ENCODE measurements at places on chromosomes 2 and 18. TPM values are rescaled to one million over a fixed set of nuclear protein-coding genes. Genes with fewer than 3 reads are reported as not detected.
A peak's percentile ranks its signal among the peaks of the same experiment; 100 is the strongest.

DNA sequence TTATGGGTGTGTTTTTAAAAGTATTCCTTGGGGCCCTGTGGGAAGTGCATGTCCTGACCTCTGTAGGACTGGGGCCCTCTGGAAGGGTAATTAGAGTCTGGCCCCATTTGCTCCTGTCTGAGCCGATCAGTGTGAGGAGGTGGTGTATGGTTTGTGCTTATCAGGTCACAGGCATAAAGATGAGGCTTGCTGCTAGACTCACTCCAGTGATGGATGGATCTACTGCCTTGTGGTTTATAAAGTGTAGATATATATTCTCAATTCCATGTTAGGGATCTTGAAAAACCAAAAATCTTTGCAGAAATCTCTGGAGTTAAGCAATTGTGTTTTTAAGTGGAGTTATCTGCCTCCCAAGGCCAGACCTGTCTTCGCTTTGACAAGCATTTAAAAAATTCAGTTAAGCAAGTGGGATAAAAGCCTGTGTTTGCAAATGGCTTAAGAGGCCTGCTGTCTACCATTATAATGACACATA lies 182.4 kb downstream of the PTPRM start:
- no peak for DNase-seq

- DNase-seq, result no peak
Measured at GRCh38 chr18:48885924-48886400, 64.8 kb downstream of the SMAD7 start.

Gene ZDBF2
- 12.4 TPM for total RNA-seq

GRCh38 chr2:237068005-237068576 lies 17.6 kb upstream of the COPS8 start:
- no peak for DNase-seq

Gene REL
- total RNA-seq, result 22.3 TPM

DNA sequence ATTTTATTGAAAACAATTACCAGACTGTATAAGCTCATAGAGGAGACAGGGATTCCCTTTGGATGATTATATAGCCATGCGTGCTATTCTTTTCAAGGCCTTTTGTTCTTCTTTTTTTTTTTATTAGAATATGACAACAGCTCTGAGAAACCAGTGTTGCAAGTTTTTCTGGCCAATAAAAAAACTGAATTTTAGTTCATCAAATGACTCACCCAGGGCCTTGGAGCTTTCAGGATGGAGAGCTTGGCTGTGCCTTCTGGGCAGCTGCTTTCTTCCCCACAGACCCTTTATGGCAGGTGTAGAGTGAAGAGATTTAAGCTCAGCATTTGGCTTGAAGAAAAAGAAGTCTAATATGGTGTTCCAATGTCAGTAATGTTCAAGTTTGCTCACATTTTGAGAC lies 497.9 kb upstream of the FANCL start:
- no peak for DNase-seq

Gene NAT8
- total RNA-seq, result not detected

Gene UGT1A3
- total RNA-seq, result not detected

DNA sequence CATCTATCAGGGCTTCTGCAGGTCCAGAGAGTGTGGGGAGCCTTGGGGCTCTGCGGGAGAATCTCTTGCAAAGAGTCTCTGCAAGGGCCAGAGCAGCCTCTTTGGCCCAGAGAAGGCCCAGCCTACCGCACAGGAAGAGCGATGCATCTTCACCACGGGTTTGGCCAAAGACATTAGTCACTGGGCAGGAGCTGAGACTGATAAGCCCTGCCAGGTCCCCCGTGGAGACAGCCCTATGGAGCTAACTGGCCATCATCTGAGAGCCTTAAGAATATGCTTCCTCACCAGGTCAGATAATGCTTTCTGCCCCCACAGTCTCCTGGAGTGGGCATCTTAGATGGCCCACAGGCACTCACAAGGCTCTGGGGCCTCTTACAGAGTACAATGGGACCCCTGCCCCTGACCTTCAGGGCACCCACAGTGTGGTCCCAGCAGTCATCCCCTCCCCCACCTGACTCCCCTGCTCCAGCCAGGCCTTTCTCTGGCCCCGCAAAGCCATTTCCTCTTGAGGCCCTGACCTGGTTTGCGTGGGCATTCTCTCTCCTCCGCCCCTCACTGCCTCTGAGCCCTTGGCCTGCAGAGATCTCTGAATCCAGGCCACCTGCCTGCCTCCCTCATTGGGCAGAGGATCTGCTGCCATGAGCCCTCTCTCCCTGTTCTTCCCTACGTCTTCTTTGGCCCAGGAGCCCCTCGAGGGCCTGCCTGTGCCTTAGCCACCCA lies 31.9 kb upstream of the MAPRE3 start:
- DNase-seq, result no peak

Gene ADCYAP1
- total RNA-seq, result not detected

- DNase-seq, result peak; percentile 39
Measured at GRCh38 chr2:85754313-85755095, 713 bp downstream of the ATOH8 start.

DNA sequence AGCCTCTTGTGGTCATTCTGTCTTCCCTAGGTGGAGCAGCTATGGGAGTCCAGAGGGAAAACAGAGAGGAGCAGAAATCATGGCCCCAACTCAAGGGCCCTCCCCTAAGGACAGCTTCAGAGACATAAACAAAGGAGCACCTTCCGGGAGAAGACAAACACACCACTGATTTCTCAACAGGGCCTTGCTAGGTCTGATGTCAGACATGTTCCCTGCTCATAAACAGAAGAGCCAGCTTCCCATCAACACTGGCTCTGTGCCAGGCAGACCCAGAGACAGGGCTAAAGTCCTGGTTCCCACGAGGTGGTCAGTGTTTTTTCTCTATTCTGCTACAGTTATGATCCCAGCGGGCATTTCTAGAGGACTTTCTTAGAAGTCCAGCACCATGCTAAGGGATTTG lies 19.3 kb downstream of the CXCR2 start:
- DNase-seq, result no peak

Gene WDR7
- 41.5 TPM for total RNA-seq

DNA sequence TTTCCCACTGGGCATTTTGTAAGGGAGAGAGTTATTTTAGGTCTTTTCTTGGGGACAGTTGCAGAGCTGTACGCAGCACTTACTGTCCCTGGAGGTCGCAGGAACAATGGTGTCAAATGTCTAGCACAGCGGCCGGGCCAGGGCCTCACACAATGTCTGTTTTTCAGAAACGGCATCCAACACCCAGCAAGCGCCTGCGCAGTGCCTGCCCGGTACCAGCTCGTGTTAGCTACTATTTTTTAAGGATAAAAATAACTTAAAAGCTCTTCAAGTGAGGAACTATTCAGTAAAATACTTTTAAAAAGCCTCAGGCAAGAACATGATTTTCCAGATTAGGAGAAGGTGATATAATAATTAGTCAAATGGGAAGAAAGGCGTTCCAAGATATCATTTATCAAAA lies 90.0 kb downstream of the MBP start:
- no peak for DNase-seq

DNA sequence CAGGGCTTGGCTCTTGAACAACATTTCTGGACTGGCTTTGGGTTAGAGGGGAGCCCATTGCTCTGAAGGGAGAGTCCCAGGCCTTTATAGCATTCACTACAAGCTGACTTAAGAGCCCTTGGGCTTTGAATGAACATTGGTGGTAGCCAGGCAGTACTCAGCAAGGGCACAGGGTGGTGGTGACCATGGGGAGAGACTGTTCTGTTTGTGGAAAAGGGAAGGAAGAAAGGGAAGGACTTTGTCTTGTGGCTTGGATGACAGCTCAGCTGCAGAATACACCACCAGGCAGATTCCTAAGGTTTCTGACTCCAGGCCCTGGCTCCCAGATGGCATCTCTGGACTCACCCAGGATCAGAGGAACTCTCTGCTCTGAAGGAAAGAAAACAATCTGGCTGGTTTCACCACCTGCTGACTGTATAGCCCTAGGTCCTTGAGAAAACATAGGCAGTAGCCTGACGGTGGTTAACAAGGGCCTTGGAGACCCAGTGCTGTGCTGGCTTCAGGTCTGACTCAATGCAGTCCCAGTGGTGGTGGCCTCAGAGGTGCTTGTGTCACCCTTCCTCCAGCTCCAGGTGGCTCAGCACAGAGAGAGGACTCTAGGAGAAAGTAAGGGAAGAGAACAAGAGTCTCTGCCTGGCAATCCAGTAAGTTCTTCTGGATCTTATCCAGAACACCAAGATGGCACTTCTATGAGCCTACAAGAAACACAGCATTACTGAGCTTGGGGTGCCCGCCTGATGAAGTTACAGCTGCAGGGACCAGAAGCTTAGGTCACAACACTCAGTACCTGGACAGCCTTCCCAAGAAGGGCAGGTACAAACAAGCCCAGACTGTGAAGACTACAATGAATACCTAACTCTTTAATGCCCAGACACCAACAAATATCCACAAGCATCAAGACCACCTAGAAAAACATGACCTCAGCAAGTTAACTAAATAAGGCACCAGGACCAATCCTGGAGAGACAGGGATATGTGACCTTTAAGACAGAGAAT lies 16.4 kb upstream of the ABCB11 start:
- DNase-seq, result no peak

DNA sequence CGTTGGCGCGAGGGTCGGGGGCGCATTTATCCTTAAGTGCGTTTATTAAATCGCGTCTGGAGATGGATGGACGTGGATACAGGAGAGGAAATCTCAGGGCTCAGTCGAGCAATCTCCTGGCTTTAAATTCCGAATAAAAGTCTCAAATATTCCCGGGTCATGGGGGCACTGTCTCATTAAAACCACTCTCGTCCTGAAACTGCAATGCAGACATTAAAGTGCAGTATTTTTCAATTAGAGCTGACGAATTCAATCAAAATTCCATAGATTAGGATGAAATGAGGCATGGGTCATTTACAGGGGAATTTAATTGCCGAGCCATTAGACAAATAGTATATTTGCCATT lies 10.7 kb upstream of the GBX2 start:
- DNase-seq, result no peak

DNA sequence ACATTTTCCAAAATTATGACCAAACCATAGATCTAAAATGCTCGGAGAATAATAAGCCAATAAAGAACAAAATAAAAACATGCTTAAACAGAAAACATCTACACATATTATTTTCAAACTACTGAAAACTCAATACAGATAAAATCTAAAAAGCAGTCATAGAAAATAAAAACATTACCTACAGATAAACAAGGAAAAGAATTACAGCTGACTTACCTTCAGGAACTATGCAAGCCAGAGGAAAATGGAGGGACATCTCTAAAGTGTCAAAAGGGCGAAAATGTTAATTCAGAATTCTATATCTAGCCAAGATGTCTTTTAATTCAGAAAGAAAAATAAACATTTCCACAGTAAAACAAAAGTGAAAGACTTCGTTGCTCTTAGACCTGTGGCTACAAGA lies 112.9 kb upstream of the GYPC start:
- no peak for DNase-seq

Gene TRIM54
- not detected for total RNA-seq

DNA sequence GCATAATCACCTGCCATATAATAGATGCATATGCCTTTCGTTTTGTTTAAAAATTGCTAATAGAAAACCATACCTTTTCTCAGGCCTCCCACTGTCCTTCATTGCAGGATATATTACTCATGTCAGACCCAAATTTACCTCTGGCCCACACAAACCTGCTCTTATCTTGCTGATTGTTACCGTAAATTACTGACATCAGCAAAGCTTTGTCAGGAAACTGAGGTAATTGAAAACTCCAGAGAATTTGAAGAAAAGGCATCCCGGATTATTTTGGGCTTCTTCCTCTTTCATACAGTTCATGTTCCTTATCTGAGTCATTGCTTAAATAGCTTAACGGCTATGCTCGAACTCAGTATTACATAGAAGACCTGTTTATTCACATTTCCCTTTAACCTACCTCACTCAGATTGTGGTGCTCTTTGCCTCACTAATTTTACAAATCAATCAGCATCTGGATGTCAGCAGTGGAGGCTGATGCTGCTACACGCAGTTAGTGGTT lies 145.7 kb downstream of the ZEB2 start:
- DNase-seq, result no peak

- no peak for DNase-seq
Measured at GRCh38 chr2:237143676-237144440, 58.2 kb downstream of the COPS8 start.

Gene CXCR4
- total RNA-seq, result 169 TPM

DNA sequence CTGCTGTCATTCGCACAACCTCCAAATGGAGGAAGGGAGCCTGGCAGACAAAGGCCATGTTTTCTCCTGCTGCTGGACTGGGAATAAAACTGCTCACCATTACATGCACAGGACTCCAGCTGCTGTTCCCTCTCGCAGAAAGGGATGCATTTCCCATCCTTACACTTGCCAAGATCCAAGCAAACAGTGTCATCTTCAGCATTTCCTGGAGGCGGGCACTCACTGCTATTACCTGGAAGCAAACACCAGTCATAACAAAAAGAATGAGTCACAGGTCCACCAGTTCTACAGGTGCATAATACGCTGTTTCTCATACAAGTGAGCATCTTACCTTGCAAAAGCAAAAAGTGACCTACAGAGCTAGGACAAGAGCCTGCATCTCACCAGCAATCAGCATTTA lies 22.7 kb downstream of the IAH1 start:
- no peak for DNase-seq

DNA sequence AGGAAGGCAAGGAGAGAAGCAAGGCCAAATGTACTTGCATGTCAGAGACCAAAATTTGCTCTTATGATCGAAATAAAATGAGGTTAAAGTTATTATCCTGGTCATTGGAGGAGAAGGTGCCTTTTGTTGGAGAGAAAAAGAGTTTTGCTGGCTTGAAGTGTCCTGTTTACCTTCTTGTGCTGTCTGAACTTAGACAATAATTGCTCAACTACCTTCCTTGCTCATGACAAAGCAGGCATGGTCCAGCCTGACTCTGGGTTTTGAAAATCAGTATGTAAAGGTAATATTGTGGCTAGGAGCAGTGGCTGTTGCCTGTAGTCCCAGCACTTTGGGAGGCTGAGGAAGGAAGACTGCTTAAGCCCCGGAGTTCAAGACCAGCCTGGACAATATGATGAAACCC lies 89.1 kb downstream of the MEIS1 start:
- no peak for DNase-seq

- no peak for DNase-seq
Measured at GRCh38 chr2:70552501-70553333, 909 bp downstream of the TGFA start.

GRCh38 chr2:75466708-75467311 lies 93.9 kb downstream of the EVA1A start:
- peak; percentile 16 for DNase-seq

Gene MEP1B
- total RNA-seq, result not detected

- no peak for DNase-seq
Measured at GRCh38 chr2:136230464-136230863, 112.5 kb upstream of the CXCR4 start.

DNA sequence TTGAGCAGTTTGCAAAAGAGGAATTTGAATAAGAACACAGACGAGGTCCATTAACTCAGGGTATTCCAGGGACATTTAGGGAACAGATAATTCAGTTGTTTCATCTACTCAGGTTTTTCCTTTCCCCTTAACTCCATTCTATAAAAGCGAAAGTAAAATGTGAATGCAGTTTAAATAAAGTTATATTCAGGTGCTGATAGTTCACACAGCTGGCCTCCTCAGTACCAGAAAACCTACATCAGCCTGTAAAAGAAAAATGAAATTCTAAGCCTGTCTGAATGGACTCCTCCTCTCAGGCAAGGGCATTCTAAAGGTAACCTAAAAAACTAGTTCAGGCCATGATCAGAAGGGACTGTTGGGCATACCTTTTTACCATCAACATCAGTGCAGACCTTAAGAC lies 873.8 kb downstream of the SUCLG1 start:
- no peak for DNase-seq

- DNase-seq, result no peak
Measured at GRCh38 chr2:24509425-24509824, 18.4 kb downstream of the NCOA1 start.
